H9 (cell line): ENCODE measurements at places on chromosomes 13 and 19.

DNA sequence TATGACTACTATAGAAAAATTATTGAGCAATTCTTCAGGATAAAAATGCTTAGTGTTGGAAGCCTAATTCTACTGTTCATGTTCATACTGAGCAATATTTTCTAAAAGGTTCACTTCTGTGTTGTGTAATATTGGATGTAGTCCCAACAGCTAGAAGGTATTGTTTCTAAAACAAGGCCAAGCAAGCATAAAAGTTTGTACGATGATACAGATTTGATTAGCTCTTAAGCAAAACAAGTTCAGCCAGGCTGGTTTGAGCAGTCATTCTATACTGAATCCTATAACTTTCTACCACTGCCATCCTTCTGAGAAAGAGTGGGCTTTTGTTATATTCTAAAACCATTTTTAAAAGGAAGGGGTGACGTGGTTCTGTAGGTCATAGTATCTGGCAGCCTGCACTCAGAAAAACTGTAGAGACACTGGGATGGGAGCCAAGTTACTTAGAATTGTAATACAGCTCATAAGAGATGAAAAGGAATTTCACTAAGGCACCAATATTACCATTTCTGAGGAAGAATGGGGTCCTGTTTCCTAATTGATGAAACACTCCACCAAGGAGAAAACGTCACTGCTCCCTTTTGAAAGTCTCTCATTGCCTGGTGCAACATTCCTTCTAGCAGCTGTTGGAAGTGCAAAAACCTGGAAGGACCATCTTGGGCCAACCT, 275.0 kb upstream of the DACH1 start:
- no peak for DNase-seq

GRCh38 chr13:50584856-50585580, 258.5 kb downstream of the DLEU7 start:
- no peak for DNase-seq

DNA sequence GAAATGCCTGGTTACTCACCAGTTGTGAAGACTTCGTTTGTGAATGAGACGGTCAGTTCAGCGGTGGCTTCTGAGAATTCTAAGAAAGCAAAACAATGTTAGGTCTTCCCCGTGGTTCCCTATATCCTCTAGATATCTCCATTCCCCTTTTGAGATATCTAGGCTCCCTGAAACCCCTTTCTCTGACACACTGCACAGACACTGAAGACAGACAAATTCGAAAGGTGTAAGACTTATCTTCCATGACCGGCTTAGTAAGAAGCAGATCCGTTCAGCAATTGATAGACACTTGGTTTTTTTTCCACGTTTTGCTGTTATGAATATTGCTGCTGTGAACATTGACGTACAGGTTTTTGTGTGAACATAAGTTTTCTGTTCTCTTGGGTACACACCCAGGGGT, 19.4 kb downstream of the GP6 start:
- no peak for DNase-seq

GRCh38 chr13:97978651-97979050, 25.2 kb downstream of the IPO5 start:
- no peak for DNase-seq
